ENCODE measurements at places on chromosomes 5 and 9.

DNA sequence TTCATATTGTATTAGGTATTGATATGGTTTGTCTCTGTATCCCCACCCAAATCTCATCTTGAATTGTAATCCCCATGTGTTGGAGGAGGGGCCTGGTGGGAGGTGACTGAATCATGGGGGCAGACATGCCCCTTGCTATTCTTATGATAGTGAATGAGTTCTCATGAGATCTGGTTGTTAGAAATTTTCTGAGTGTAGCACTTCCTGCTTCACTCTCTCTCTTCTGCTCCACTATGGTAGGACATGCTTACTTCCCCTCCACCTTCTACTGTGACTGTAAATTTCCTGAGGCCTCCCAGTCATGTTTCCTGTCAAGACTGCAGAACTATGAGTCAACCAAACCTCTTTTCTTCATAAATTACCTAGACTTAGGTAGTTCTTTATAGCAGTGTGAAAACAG is 187.4 kb upstream of the SLC24A2 start:
- peaks cover 7% of the 10 kb centered on the region for H3K4me1 ChIP-seq
- H3K4me3 ChIP-seq: no peak overlapping the region
- no peak for DNase-seq
- no peaks in the 10 kb centered on the region for H3K36me3 ChIP-seq

- H3K27ac ChIP-seq: no peak overlapping the region
- peaks cover 4% of the 10 kb centered on the region for H3K36me3 ChIP-seq
Observed at GRCh38 chr5:75601996-75602395, 9.3 kb upstream of the ANKDD1B start.

GRCh38 chr5:177327539-177328522 is 16.1 kb upstream of the MXD3 start:
- H3K36me3 ChIP-seq: peaks cover 13% of the 10 kb centered on the region
- H3K27ac ChIP-seq: peak overlapping the region; percentile 70
- DNase-seq: no peak
- H3K4me1 ChIP-seq: peaks cover 19% of the 10 kb centered on the region

DNA sequence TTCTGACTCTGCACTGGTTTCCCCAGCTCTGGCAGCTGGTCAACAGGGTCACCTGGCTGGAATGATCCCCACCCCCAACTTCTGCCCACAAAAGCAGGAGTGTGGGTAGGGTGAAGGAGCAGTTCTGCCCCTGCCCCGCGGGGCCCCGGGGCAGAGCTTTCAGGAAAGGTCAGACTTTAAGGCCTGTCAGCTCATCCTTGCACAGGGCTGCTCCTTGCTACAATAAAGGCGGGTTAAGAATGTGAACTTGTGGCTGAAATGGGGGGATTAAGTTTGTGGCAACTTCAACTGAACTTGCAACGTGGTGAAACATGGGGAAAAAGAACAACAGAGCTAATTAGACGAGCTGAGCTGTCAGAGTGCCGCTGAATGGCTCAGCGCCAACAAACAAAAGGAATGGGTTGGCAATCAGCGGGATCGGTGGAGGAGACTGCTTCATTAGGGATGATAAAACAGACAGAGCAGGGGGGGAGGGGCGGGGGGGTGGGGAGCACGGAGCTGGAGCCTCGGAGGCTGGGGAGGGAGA is 50.8 kb downstream of the CRB2 start:
- H3K27me3 ChIP-seq: no peaks in the 10 kb centered on the region
- H3K4me3 ChIP-seq: no peak overlapping the region
- peaks cover 1% of the 10 kb centered on the region for H3K36me3 ChIP-seq

DNA sequence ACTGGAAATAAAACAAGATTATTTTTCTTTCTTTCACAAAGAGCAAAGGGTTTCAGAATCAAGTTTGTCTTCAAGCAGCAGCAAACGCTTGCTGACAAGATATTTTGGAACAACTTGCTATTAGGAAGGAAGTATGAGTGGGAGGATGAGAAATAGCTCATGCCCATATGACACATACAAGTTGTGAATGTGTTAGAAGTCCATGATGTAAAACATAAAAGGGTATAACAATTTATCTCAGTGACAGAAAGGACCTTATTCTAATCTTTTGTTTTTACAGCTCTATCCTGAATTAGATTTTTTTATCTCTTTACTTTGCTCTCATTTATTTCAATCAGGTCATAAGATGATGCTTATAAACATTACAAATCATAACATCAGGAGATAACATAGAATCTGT is 516.6 kb upstream of the MEF2C start:
- no peaks in the 10 kb centered on the region for H3K27me3 ChIP-seq
- H3K4me1 ChIP-seq: peaks cover 5% of the 10 kb centered on the region
- H3K36me3 ChIP-seq: no peaks in the 10 kb centered on the region
- DNase-seq: no peak
- H3K4me3 ChIP-seq: no peak overlapping the region

DNA sequence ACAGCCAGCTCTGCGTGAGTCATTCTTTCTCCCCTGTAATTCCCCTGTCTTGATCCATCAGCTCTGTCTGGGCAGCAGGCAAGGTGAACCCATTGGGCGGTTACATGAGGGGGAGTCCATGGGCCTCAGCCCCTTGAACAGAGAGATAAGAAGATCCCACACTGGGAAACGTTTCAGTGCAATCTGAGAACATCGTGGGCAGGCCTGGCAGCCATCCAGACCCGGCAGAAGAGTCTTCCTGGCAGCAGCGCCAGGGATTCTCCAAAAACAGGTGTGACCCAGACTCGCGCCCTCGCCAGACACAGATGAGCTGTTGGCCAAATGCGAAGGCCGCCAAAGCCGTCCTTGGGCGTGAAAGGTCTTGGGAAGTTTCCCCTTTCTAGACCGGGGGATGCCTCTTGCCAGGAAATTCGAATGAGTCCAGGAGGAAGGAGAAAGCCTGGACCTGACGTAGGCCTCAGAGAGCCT is 6.4 kb upstream of the SLC12A7 start:
- no peak for DNase-seq
- no peaks in the 10 kb centered on the region for H3K4me1 ChIP-seq

GRCh38 chr9:5800969-5801738 is 31.8 kb downstream of the ERMP1 start:
- H3K27ac ChIP-seq: no peak overlapping the region
- H3K36me3 ChIP-seq: peaks cover 31% of the 10 kb centered on the region
- H3K4me3 ChIP-seq: no peak overlapping the region
- H3K4me1 ChIP-seq: peaks cover 5% of the 10 kb centered on the region
- no peak for DNase-seq
- H3K27me3 ChIP-seq: no peaks in the 10 kb centered on the region

GRCh38 chr5:110055302-110055701 is 365.6 kb downstream of the MAN2A1 start:
- no peak for DNase-seq
- no peak overlapping the region for H3K4me3 ChIP-seq
- H3K27me3 ChIP-seq: no peaks in the 10 kb centered on the region
- peaks cover 14% of the 10 kb centered on the region for H3K4me1 ChIP-seq
- peaks cover 6% of the 10 kb centered on the region for H3K36me3 ChIP-seq

- no peaks in the 10 kb centered on the region for H3K27me3 ChIP-seq
- no peak overlapping the region for H3K4me3 ChIP-seq
- H3K27ac ChIP-seq: no peak overlapping the region
- no peaks in the 10 kb centered on the region for H3K36me3 ChIP-seq
Observed at GRCh38 chr5:26192486-26192885, 845.9 kb downstream of the CDH9 start.

- H3K4me3 ChIP-seq: no peak overlapping the region
- peaks cover 20% of the 10 kb centered on the region for H3K4me1 ChIP-seq
- H3K27ac ChIP-seq: no peak overlapping the region
- no peak for DNase-seq
Observed at GRCh38 chr5:91328743-91329142, 54.4 kb downstream of the ARRDC3 start.

Data from central memory CD8-positive, alpha-beta T cell (primary cell).